Stimulated activated CD4-positive, alpha-beta T cell treated with anti-CD3 and anti-CD28 coated beads, Interleukin-4, amount 100 ng/mL, for 4 hours (primary cell): ENCODE measurements at places on chromosomes 13 and 19.

GRCh38 chr13:32984857-32985626 lies 31.2 kb upstream of the KL start:
- no peak for DNase-seq

DNA sequence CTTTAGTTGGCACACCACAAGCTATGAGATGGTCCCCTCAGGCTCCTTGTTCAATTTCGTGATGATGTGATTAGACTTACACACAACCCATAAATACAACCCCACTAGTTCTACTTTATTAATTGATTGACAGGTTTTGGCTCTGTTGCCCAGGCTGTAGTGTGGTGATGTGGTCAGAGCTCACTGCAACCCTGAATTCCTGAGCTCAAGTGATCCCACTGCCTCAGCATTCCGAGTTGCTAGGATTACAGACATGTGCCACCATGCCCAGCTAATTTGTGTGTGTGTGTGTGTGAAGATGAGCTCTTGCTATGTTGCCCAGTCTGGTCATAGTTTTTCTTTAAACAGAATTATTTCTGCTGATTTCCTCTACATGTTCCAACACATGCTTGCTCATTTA lies 17.5 kb upstream of the HTR2A start:
- no peak for DNase-seq

DNA sequence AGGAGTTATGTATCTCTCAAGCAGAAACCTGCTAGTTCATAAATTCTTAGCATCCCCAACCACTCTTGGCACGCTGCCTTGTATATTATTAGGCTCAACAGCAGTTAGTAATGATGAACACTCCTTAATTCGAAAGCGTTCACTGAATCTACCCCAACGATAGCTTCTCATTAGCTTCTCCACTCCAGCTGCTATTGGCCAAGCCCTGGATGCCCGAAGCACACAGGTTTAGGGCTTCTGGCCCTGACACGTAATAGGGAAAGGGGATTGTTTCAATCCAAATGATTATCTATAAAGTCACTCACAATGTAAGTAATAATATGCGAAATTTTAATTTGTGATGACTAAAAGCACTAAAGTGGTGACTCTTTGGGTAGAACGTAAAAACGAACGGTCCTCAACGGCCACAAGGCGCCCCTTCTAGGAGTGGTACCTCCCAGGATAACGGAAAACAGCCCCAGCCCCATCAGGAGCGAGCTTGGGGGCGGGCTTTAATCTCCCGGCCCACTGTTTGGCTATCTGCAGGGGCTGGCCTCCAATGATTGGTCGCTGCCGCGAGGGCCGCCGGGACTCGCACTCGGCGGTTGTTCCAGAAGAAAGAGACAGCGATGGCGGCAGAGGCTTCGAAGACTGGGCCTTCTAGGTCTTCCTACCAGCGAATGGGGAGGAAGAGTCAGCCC lies at the start of gene RNF17:
Gene RNF17 (plus strand): TSS at position 574 of the 680 bp plus-strand sequence. CDS start 35 bp downstream, at position 609.
- DNase-seq, result no peak

- DNase-seq, result peak; percentile 2
Observed at GRCh38 chr13:78659732-78660494, 958 bp upstream of the OBI1 start.

DNA sequence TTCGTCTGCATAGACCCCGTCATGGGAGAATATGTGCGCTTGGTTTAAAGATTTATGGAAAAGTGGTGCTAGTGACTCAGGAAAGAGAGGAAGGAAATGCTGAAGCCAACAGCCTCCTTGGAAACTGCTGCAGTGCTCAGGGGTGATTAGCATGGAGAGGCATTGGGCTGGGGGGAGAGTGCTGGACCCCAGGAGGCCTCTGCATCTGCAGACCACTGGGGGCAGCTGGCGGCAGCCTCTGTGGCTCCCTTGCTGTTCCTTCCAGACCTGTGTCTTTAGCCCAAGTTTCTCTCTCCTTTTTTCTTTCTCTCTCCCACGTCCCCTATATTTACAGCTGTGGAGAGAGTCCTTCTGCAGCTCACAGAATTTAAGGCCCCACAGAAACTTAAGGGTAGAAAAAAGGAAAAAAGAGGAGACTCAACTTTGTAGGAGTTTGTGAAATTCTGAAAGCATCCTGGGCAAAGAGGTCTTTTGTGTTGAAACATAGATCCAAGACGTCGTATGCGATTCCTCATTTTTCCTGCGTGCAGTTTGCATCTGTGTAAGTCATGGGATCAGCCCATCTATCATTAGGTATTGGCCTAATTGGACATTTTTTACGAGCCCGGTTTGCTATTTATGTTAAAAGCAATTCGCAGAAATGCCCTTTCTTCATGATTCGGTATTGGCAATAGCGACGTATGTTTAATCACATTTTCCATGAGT lies 116.2 kb upstream of the ZNF536 start:
- no peak for DNase-seq

GRCh38 chr19:19624032-19624570 lies 3.9 kb downstream of the LPAR2 start:
- DNase-seq, result no peak

DNA sequence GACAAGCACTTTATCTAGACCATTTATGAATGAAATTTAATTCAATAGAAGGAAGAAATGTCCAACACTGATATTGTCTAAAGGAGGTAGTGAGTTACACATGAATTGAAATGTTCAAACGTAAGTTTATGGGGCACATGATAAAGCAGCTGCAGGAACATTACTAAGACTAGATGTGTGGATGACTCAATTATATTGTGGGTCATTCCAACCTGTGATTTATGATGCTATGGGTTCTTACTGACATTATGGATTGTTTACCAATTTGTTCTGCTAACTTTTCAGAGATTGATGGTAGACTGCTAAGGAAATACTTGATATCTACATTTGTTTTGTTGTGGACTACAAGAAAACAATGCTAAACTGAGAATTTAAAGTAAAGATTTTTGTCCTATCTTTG lies 56.1 kb upstream of the ATXN8OS start:
- no peak for DNase-seq

GRCh38 chr13:79502859-79503468 lies 22.0 kb downstream of the NDFIP2 start:
- no peak for DNase-seq

DNA sequence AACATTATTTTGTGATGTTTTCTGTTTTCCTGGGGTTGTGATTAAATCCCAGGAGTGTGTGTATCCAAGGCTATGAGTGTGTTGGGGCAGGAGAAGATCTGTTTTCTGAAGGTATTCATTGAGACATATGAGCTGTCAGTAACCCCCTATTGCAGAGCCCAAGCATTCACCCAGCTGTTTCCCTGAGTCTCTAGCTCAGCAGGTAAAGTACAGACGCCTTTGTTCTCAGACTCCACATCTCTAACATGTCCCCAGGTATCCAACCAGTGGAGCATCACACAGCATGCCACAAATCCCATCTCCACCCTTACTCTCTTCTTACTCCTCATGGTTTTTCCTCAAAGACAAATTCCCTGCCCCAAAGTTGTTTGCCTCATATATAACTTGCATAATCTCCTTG lies 213.6 kb downstream of the PCDH20 start:
- no peak for DNase-seq

- DNase-seq, result no peak
Observed at GRCh38 chr13:54029720-54030119, 1001.1 kb downstream of the OLFM4 start.

GRCh38 chr13:44876782-44877324 lies 112.4 kb downstream of the NUFIP1 start:
- no peak for DNase-seq

DNA sequence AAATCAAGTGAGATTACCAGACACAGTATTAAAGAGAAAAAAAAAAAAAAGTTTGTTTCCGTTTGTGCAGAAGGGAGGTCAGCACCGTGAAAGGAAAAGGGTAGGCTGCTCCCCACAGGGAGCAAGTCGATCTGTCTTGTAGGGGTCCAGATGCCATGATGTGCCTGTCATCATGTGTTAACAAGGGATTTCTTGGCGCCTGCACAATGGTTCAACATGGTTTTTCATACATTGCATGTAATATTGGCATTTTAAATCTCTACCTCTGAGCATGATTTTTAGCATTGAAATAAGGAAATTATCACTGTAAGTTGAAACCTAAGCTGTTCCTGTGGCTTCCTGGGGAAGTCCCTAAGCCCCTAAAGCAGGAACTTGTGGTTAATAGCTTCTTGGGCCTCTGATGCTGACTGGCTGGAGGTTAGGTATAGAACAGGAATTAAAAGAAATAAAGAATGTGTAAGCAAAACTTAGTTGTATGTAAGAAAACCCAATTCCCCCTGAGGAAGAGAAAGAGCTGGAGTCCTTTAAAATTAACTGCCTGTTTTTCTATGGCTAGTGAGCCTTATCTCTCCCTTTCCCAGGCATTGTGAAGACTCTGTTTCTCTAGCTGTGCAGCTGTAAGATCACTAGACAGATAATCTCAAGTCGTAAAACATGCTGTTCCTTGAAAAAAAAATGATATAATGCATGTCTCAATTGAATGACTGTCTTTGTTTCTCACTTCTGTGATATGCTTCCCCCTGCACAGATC lies 7.4 kb upstream of the FCGBP start:
- peak; percentile 65 for DNase-seq

DNA sequence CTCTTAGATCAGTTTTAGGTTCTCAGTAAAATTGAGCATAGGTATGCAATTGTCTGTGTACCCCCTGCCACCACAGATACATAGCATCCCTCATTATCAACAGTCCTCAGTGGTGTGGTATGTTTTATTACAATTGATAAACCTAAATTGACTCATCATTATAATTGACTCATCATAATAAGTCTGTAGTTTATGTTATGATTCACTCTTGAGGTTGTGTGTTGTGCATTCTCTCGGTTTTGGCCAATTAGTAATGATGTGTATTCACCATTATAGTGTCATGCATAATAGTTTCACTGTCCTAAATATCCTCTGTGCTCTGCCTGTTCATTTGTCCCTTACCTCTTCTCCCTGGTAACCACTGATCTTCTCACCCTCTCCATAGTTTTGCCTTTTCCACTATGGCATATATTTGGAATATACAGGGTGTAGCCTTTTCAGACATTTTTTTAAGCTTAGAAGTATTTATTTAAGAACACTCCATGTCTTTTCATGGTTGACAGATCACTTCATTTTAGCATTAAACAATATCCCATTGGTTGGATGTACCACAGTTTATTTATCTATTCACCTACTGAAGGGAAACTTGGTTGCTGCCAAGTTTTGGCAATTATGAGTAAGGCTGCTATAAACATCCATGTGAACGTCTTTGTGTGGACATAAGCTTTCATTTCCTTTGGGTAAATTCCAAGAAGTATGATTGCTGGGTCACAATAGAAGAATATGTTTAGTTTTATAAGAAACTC lies 1620.6 kb upstream of the MIR17HG start:
- DNase-seq, result no peak

DNA sequence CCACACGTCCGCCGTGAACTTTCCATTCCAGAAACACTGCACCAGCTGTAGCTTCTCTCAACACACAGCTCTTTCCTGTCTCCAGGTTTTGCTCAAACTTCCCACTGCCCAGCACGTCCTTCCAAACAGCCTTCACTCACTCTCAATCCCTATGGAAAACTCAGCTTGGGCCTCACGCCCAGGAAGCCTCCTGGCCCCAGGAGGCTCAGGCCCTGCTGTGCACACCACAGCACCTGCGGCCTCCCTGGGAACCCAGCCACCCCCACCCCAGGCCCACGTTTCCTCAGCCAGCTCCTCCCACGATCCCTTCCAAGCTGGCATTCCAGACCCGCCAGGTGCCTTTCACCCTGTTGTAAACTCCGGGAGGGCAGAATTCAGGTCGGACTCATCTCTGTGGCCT lies 35.2 kb downstream of the C13orf46 start:
- no peak for DNase-seq

DNA sequence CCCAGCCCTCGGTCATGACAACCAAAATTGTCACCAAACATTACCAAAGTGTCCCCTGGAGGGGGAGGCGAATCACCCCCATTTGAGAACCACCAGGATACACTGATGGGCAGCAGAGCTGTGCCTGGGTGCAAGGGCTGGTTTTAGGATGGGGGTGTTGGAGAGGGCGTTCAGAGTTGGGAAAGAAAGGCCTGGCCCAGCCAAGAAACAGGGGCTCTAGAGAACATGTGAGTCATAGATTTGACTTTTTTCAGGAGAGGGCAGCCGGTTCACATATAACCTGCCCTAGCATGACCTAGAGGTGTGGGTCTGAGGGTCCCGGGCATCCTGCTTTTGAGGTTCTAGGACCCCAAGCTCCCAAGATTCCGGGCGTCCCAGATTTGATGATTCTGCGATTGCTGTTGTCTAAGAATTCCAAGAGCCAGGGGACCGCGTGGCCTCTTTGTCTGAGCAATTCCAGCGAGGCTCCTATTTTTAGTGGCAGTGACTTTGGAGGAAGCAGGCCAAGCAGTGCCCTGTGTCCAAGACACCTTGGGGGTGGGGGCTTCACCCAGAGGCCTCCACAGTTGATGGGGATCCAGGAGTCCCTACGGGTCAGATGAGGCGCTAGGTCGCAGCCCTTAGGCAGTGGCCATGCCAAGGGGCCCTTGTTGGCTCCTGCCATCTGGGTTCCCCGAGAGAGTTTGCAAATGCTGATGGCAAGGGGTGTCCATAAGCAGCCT lies 5.1 kb downstream of the WIZ start:
- DNase-seq, result no peak

GRCh38 chr13:31846961-31847752 lies 107.8 kb downstream of the RXFP2 start:
- DNase-seq, result no peak

DNA sequence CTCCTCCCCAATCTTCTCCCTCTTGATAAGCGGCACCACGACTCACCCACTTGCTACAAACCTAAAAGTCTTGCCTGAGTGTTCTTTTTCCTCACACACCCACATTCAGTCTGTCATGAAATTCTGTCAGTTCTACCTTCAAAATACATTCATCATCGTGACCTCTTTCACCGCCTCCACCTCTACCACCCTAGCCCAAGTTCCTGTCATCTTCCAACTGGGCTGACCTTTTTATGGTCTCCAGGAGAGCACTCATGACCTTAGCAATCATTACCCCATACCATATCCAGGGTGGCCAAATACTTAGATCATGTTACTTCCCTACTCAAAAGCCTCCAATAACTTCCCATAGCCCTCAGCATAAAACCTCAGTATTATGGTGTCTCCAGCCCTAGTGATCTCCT lies 110.4 kb upstream of the TSC22D1 start:
- no peak for DNase-seq

DNA sequence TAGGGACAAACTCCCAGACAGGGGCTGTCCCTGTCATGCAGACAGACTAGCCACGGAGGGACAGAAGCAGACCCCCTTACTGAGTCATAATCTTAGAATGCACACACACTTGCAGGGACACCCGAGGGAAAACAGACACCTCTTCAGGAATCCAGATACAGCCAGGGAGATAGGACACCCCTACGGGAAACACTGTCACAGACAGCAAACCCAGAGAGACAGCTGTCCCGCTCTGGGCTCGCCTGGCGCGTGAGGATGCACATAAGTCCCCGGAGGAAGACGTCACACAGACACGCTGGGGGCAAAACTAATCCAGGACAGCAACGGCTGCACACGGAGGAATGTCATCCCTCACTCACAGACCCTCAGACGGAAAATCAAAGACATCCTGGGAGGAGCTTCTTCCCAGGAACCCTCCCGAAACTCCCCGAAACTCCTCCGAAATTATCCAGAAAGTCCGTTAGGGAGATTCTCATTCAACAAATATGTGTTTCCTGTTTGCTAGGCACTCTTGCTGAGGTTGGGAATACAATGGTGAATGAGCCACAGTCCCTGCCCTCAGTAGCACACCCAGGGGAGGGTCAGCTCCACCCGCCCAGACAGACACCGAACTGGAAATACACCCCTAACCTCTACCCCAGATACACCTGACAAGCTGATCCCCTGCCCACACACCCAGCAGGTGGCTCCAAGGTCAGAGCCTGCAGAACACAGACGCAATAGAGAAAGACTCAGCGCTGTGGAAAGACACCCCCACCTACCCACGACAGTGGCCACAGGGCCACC lies 15.2 kb upstream of the TOMM40 start:
- no peak for DNase-seq
